Activated CD4-positive, alpha-beta T cell treated with anti-CD3 and anti-CD28 coated beads, Interleukin-10, Interleukin-2, amounts not matched to agents 100 ng/mL and 50 ng/mL, durations not matched to agents 16 hours and 8 hours (primary cell): ENCODE measurements at places on chromosomes 5 and 9.

GRCh38 chr5:72860499-72860898, 44.0 kb downstream of the TNPO1 start:
- DNase-seq = no peak

DNA sequence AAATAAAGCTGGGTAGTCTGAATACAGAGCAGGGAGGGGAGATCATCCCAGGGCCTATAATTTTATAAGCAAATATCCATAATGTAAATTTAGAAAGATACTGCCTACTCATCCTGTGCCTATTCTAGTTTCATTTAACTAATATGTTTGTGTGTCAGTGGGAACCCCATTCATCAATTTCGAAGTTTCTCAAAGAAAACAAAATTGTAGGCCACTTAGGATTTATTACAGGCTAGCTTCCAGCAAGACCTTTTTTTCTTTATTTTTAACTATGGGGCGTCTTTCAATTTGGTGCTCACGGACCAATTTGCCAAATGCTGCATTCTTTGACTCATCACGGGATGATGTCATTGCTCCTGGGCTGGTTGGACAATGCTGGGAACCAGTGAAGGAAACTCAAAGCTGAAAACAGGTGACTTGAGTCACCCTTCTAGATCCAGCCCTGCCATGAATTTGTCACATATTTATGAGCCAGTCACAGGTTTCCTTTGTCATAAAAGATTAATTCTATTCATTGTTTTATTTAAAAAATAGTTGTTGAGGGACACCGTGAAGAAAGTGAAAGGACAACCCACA, 13.4 kb downstream of the PCSK5 start:
- no peak for DNase-seq

- no peak for DNase-seq
Observed at GRCh38 chr5:177598477-177598876, 1.5 kb upstream of the B4GALT7 start.

- no peak for DNase-seq
Observed at GRCh38 chr9:20553558-20554149, 68.6 kb downstream of the MLLT3 start.

DNA sequence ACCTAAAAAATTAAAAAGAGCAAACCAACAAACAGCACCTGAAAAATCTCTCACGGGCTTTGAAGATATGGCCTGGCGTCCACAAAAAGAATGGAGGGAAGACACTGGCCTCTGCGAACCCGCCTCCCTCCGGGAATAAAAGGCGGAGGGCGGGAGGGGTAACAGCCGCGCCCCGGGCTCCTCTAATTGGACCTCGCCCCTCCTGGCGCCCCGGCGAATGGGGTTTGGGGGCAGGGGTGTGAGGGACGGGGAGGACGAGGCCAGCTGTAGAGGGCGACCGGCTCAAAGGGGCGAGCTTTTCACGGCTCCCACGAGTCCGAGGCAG, 753 bp downstream of the FANCC start:
- peak; percentile 62 for DNase-seq

GRCh38 chr5:52920929-52921328, 68.2 kb upstream of the ITGA2 start:
- DNase-seq = no peak

DNA sequence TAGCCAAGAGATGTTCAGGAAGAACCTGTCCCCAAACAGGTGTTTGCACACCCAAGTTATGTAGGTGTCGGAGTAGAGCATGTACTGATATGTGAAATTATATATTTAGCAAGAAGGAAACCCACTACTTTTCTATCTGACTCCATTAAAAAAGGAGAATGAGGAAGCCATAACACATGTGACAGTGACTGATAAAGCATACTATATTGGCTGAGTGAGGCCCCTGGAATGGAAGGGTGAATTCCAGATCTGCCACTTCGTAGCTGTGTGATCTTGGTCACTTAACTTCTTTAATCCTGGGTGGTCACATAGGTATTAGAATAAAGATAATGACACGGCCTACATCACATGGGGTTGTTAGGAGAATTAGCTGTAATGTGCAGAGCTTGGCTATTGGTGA, 116.0 kb upstream of the MAN2A1 start:
- no peak for DNase-seq

DNA sequence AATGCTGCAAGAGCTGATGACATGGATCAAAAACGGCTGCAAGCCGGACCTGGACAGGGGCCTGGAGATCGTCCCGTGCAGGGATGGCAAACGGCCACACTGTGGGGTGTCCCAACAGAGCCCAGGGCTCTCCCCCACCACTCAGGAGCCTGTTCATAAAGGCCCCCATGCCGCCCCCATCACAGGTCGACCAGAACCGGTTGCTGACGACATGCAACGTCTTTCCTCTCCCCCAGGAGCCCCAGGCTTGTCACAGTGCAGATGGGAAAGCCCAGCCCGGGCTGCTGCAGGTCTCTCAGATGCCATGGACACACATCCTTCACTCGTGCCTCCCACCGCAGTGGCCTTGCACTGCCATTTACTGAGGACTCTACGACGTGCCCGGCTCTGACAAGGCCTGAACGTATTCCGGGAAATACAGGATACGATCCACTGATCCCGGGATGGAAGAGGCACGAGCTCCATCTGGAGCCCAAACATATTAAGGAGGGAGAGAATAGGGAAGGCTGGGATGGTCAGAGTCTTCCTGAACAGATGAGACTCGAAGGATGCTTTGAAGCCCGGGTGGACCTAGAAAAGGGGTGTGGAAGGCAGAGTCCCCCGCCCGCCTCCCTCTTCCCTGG, 76.5 kb upstream of the SARDH start:
- DNase-seq = no peak

DNA sequence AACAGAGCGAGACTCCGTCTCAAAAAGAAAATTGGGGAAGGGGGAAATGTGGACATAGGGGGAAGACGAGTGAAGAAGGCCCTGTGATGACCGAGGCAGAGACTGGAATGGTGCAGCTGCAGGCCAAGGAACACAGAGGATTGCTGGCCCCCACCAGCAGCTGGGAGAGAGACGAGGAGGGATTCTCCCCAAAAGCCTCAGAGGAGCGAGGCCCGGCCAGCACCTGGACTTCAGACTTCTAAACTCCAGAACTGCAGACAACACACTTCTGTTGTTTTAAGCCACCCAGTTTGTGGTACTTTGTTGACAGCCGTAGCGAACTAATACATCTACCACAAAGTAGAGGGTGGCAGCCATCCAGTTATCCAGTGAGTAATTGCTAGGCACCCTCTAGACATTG, 124.6 kb downstream of the ATPSCKMT start:
- no peak for DNase-seq

- DNase-seq = no peak
Observed at GRCh38 chr5:173878224-173878967, 9.8 kb upstream of the CPEB4 start.

DNA sequence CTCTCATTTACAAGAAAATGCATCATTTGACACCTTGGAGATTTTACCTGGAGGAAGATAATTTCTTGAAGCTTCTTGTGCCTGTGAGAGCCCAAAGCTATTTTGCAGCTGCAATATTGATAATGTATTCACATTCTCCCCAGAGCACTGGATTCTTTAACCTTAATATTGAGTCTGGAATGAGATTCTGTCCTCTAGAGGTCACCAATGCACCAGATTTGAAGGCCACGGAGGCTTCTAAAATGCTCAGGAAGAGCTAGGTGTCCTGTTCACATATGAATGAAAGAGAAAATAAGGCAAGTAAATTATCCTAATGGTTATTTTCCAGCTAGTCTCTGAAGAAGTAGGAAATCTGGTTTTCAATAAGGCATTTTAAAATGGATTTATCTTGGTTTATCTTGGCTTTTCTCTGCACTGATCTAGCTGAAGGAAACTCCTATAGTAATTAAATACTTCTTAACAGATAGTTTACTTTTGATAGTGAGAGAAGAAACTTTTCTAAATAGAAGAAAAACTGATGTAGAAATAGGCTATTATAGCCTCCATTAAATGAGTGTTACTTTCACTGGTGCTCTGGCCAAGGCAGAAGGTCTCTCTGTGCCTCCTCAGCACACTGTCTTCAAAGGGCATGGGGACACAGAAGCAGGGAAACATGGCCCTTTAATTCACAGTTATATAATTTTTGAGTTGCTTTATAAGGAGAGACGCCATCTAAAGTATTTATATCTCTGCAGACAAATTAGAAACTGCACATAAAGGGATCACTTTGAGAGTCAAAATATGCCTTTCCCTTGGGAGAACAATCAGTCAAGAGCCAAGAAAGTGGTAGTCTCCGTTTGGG, 297.0 kb upstream of the ACTBL2 start:
- DNase-seq = peak; percentile 36

GRCh38 chr5:72884892-72885291, 68.4 kb downstream of the TNPO1 start:
- DNase-seq = no peak

DNA sequence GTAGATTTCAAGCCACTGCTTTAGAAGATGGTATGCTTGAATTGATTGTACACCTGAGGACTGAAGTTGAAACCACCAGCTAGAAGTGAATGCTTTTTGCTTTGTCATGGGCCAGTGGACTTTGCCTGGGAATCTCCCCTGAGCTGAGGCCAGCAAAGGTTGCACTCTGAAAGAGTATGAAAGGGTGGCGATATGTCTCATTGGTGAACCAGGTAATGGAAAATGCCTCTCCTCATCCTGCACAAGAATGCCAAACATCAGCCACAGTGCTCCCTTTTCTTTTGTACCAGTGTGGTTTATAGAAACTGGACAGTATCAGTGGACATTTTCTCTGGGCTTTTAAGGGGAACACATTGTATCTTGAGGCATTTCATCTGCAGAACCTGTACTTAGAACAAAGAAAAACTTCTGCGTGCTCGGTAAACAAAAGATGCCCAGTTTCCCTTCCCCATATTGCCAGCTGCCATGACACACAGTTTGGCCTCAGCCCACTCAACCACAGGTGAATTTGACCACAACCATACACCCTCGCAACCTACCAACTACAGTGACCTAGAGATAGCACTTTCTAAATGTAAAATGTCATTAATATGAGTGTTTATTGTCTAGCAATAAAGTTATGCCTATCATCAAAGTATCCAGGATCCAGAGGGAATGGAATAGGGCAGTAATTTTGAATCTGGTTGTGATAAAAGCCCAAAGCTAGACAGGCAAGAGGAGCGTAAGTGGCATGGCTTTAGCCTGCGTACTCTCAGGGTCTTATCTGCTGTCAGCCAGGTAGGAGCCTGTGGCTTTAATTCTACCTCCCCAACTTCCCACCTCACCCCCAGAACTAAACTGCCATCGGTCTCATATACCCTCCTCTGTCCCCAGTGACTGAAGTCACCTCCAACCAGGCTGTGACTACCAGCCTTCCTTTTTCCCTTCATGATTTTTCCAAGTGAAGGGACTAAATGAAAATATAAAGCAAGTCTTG, 79.5 kb upstream of the LHFPL2 start:
- DNase-seq = no peak

- DNase-seq = no peak
Observed at GRCh38 chr9:71202931-71203330, 81.5 kb upstream of the TRPM3 start.
